ENCODE measurements at places on chromosomes 3 and 15.
A peak's percentile ranks its signal among the peaks of the same experiment; 100 is the strongest.

GRCh38 chr15:56996093-56996492 is 77.6 kb downstream of the TCF12 start:
- peaks cover 66% of the 10 kb centered on the region for H3K36me3 ChIP-seq
- H3K27me3 ChIP-seq: no peaks in the 10 kb centered on the region
- no peaks in the 10 kb centered on the region for H3K4me1 ChIP-seq
- no peak overlapping the region for H3K27ac ChIP-seq

GRCh38 chr3:151576511-151577137 is 115.8 kb upstream of the IGSF10 start:
- H3K4me3 ChIP-seq: no peak overlapping the region
- peaks cover 8% of the 10 kb centered on the region for H3K27me3 ChIP-seq
- no peak overlapping the region for H3K27ac ChIP-seq
- H3K4me1 ChIP-seq: peaks cover 5% of the 10 kb centered on the region
- no peak for DNase-seq

GRCh38 chr15:100671858-100672543 is 69.6 kb downstream of the ASB7 start:
- H3K27ac ChIP-seq: no peak overlapping the region
- peaks cover 5% of the 10 kb centered on the region for H3K27me3 ChIP-seq
- no peaks in the 10 kb centered on the region for H3K36me3 ChIP-seq
- DNase-seq: peak; percentile 45
- no peak overlapping the region for H3K4me3 ChIP-seq
- H3K4me1 ChIP-seq: peaks cover 28% of the 10 kb centered on the region

DNA sequence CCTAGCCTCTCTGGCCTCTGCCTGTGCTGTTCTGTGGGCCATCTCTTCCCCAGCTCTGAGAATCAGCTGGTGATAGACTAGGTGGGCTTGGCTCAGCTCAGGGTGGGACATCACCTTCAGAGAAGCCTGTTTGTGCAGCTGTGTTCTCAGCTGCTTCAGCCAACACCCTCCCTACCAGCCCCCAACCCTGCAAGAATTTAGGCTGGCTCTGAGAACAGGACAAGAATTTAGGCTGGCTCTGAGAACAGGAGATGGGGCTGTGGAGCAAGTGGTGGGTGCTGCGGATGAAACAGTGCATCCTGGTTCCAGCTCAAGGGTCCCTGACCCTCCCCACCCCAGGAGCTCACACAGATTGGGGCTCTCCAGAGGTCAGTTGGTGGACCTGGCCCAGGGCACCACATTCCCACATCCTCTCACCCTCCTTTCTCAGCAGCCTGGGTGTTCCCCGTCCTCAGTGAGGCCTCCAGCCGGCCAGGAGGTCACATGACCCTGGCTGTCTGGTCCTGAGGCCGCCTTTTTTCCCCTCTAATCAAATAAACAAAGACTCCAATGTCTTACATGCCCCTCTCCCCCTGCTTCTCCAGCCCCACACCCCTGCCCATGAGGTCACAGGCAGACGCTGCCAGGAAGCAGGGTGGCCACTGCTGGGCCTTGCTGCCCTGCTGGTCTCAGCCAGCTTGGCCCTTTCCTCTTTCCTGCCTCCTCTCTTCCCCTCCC is 14.9 kb downstream of the PLEKHO2 start:
- H3K36me3 ChIP-seq: peaks cover 26% of the 10 kb centered on the region
- peaks cover 73% of the 10 kb centered on the region for H3K4me1 ChIP-seq
- DNase-seq: peak; percentile 33
- H3K27me3 ChIP-seq: peaks cover 3% of the 10 kb centered on the region
- H3K27ac ChIP-seq: peak overlapping the region; percentile 96

- peaks cover 6% of the 10 kb centered on the region for H3K4me1 ChIP-seq
- peaks cover 31% of the 10 kb centered on the region for H3K27me3 ChIP-seq
- no peaks in the 10 kb centered on the region for H3K36me3 ChIP-seq
Observed at GRCh38 chr3:38059591-38059990, 20.6 kb downstream of the DLEC1 start.

DNA sequence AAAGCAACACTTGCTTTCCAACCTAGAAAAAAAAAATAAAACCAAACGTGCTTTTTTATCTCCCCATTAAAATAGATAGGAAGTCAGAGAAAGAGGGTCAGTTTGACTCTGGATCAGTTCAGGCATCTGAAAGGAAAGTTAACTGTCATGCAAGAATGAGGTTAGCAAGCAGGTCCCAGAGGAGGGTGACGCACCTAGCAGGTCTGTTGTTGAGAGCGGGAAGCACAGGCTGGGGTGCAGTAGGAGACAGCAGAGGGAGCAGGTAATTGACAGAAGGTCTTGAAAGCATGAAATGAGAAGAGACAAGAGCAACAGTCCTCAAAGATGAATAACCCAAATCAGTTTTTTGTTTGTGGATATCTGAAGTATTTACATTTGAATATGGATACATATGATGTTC is 82.5 kb downstream of the ANO10 start:
- no peak for DNase-seq
- H3K4me1 ChIP-seq: peaks cover 10% of the 10 kb centered on the region
- H3K27ac ChIP-seq: no peak overlapping the region
- no peaks in the 10 kb centered on the region for H3K36me3 ChIP-seq

GRCh38 chr3:106208251-106208650 is 339.4 kb upstream of the CBLB start:
- H3K4me3 ChIP-seq: no peak overlapping the region
- H3K36me3 ChIP-seq: peaks cover 20% of the 10 kb centered on the region

DNA sequence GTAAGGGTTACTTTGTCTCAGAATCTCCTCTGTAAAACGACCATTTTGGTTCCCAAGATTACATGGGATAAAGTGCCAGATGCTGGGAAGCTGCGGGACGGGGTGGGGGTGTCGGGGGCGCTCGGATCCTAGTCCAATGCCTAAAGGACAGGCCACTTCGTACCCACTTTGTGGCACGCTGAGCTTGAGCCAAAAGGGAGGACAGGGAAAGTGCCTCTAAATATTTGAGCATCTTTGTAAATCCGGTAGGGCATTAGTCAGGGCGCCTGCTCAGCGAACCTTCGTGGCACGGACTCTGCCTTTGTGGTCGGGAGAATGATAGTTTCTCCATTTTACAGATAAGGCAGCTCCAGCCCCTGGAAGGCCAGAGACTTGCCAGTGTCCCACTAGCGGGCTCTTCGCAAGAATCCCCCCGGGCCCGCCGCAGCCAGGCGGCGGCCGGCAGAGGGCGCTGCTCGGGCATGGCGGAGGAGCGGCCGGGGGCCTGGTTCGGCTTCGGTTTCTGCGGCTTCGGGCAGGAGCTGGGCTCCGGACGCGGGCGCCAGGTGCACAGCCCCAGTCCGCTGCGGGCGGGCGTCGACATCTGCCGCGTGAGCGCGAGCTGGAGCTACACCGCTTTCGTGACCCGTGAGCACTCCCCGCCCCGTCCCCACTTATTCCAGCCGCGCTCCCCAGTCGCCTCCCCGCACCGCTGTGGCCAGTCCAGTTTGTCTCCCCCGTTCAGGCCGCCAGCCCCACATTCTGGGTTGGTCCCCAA is 1.8 kb downstream of the RCCD1 start:
- peak overlapping the region; percentile 80 for H3K4me3 ChIP-seq
- no peak overlapping the region for H3K27ac ChIP-seq
- H3K4me1 ChIP-seq: peaks cover 16% of the 10 kb centered on the region
- H3K36me3 ChIP-seq: peaks cover 32% of the 10 kb centered on the region
- peaks cover 16% of the 10 kb centered on the region for H3K27me3 ChIP-seq

DNA sequence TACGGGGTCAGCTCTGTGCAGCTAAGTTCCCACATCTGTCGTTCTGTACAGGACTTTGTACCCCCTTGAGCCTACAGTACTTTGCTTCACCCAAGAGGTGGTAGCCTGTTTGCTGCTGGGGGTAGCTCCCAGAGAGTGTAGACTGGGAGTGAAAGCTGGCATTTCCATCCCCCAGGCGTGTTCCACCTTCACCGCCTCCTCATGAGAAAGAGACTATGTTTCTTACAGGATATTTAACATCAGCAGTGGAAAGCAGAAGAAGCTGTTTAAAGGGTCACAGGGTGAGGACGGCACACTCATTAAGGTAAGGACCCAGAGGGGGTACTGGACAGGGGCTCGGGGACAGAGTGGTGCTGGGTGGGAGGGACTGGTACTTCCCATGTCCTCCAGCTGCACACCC is 10.1 kb upstream of the JMJD7 start:
- DNase-seq: no peak
- H3K4me1 ChIP-seq: no peaks in the 10 kb centered on the region
- H3K4me3 ChIP-seq: no peak overlapping the region
- peaks cover 7% of the 10 kb centered on the region for H3K27me3 ChIP-seq

DNA sequence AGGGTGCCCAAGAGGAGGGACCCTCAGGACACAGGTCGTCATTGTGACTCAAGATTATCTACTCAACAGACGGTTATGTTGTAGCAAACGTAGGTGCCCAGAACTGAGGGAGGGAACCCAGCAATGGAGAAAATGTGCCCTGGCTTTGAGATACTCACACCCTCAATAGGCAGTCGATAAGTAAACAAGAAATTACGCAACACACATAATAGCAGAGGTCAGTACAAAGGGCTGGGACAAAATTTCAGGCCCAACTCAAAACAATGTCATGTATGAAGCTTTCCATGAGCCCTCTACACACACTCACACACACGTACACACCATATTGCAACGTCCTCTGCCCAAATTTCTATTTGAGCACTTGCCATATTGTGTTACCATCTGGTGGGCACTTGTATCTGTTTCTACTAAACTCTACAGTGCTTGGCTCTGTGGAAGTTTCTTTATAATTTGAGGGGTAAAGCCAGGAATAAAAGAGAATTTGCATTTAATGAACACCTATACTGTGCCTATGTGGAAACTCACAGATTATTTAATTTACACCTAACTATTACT is 114.6 kb upstream of the TRIM42 start:
- no peak overlapping the region for H3K4me3 ChIP-seq
- no peak overlapping the region for H3K27ac ChIP-seq
- peaks cover 9% of the 10 kb centered on the region for H3K4me1 ChIP-seq
- DNase-seq: no peak
- no peaks in the 10 kb centered on the region for H3K36me3 ChIP-seq

DNA sequence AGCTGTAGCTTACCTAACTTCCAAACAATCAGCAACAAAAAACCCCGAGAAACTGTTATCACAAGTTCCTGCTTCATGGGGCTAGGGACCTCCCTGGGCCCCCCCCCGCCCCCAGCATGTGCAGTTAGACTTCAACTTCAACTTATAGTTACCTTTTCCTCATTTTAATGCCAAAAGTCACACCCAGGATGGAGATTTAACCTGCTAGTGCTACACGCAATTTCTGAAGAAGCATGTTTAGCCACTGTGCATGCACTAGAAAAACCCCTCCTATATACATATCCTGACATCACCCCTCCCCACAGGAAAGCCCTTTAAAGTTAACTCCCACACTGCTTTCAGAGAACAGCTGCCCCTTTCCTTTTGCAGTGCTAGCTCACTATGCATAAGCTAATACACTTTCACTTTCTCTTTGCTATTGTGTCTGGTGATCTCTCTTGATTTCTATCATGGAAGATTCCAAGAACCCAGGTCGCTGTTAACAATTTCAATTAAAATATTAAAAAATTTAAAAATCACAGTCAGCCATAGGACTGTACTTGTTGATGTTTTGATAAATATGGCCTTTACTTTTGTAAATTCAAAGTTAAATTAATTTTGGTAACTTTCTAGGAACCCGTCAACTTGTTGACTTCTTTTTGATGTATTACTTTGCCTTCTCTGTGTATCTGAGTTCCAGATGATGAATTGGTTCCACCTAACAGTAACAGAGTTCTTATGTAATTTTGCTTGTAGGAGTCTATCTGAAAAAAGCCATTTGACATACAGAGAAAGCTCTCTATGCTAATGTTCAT is 75.2 kb upstream of the ACAD9 start:
- no peaks in the 10 kb centered on the region for H3K27me3 ChIP-seq
- peaks cover 34% of the 10 kb centered on the region for H3K4me1 ChIP-seq
- H3K36me3 ChIP-seq: peaks cover 56% of the 10 kb centered on the region
- peak overlapping the region; percentile 26 for H3K4me3 ChIP-seq
- peak overlapping the region; percentile 66 for H3K27ac ChIP-seq

DNA sequence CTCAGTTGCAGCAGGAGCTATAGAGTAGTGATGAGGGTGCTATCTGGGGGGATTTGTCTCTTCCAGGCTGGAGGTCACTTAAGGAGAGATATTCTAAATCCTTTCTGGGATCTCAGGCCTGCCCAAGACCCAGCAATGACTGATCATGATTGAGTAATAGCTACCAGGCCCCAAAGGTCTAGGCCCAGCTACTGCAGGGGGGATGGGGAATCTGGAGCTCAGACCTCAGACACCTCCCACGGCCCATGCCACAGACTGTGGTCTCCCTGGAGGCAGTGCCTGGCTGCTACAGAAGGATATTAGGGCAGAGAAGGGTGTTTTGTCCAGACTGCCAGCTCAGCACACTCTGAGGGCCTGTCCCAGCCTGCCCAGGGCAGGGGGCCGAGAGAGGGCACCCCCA is 6.9 kb downstream of the SLC38A3 start:
- H3K27ac ChIP-seq: no peak overlapping the region
- peaks cover 17% of the 10 kb centered on the region for H3K27me3 ChIP-seq
- peaks cover 26% of the 10 kb centered on the region for H3K4me1 ChIP-seq
- DNase-seq: no peak
- no peak overlapping the region for H3K4me3 ChIP-seq

DNA sequence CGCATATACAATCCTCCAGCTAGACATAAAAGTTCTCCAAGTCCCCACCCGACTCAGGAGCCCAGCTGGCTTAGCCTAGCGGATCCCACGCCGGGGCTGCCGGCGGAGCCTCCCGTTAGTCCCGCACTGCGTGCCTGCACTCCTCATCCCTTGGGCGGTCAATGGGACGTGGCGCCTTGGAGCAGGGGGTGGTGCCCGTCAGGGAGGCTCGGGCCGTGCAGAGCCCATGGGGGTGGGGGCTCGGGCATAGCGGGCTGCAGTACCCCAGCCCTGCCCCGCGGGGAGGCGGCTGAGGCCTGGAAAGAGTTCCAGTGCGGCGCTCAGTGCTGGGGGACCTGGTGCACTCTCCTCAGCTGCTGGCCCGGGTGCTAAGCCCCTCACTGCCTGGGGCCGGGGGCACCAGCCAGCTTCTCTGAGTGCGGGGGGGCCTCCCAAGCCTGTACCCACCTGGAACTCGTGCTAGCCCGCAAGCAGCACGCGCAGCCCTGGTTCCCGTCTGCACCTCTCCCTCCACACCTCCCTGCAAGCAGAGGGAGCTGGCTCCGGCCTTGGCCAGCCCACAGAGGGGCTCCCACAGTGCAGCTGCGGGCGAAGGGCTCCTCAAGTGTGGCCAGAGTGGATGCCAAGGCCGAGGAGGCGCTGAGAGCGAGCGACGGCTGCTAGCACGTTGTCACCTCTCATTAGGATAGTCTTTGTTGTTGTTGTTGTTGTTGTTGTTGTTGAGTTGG is 12.2 kb upstream of the CCDC50 start:
- no peak for DNase-seq
- H3K27ac ChIP-seq: no peak overlapping the region
- H3K36me3 ChIP-seq: no peaks in the 10 kb centered on the region
- no peaks in the 10 kb centered on the region for H3K4me1 ChIP-seq

DNA sequence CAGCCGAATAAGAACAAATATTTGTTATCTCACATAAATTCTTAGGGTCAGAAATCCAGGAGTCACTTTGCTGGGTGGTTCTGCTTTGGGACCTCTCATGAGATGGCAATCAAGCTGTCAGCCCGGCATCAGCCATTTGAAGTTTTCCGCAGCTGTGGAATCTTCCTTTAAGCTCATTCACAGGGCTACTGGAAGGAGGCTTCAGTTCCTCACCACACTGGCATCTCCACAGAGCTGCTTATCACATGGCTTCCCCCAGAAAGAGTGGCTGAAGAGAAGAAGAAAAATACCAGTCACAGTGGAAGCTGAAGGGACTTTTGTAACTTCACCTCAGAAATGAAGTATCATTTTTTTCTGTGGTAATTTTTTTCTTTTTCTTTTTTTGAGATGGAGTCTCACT is 267.7 kb downstream of the CHL1 start:
- peaks cover 4% of the 10 kb centered on the region for H3K4me1 ChIP-seq
- no peak overlapping the region for H3K27ac ChIP-seq
- no peak overlapping the region for H3K4me3 ChIP-seq
- no peaks in the 10 kb centered on the region for H3K27me3 ChIP-seq
- DNase-seq: no peak
